ENCODE measurements at places on chromosomes 11 and 22.

- DNase-seq, result peak; percentile 87
Observed at GRCh38 chr11:34174412-34175041, 69.1 kb downstream of the NAT10 start.

DNA sequence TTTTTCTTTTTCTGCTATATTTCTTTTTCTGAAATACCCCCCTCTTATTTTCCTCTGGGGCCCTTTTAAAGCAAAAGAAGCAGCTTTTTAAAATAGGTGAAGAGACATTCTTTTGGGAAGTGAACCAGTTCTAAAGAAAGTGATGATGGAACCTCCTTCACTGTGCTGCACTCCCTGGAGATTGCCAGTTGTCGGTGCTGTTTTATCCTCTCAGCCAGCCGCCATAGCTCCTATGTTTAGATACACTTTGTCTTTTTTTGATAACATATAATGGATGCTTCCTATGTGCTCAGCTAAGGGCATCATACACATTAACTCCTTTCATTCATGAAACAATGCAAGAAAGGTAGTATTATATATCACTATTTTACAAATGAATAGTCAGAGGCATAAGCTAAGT, 14.0 kb downstream of the CFAP300 start:
- no peak for DNase-seq

GRCh38 chr22:50260434-50260800, 1.1 kb downstream of the MAPK12 start:
- DNase-seq, result no peak

- DNase-seq, result no peak
Observed at GRCh38 chr11:74412733-74413359, 14.6 kb upstream of the PGM2L1 start.

GRCh38 chr11:476416-476815, 26.3 kb downstream of the PTDSS2 start:
- no peak for DNase-seq

GRCh38 chr11:46382646-46383403, 1.4 kb downstream of the MDK start:
- no peak for DNase-seq
